ENCODE measurements at places on chromosomes 5 and 9. TPM values are rescaled to one million over a fixed set of nuclear protein-coding genes. Genes with fewer than 3 reads are reported as not detected.

MINAR2 gene
- not detected for polyA plus RNA-seq

PROB1 gene
- polyA plus RNA-seq = 4.2 TPM

- DNase-seq = peak; percentile 41
These were observed 420.8 kb upstream of the GRAMD2B start for GRCh38 chr5:126002222-126002897.

- DNase-seq = no peak
These were observed 7.0 kb downstream of the SH3GLB2 start for GRCh38 chr9:129021091-129021490.

DNA sequence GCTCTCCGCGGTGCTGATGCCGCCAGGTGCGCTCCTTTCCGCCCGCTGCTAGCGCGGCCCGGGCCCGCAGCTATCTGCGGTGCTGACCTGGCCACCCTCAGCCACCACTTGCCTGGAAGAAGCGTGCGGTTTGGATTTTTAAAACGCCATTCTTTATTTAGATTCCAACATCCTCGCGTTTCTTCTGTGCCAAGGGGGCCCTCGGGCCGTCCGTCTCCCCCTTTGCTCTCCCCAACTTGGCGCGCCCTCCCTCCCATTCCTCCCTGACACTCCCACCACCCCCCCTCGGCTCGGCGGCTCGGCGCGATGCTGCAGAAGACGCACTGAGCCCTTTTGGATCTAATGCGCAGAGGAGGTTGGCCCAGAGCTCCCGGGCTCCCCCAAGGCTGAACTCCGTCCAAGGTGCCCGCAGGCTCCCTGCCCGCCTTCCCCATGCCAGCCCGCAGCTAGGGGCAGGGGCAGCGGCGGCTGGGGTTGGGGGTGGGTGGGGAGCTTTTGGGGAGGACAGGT lies at the start of gene BARHL1:
TSS of gene BARHL1 (plus strand) at position 331 of the 510 bp plus-strand sequence. CDS start 192 bp downstream, outside the sequence.
- DNase-seq = no peak

- DNase-seq = peak; percentile 40
These were observed 146.0 kb upstream of the FBXL7 start for GRCh38 chr5:15354021-15354420.

- DNase-seq = peak; percentile 70
These were observed 7.2 kb upstream of the KLHL3 start for GRCh38 chr5:137743031-137743640.

CTSL gene
- 169 TPM for polyA plus RNA-seq

DNA sequence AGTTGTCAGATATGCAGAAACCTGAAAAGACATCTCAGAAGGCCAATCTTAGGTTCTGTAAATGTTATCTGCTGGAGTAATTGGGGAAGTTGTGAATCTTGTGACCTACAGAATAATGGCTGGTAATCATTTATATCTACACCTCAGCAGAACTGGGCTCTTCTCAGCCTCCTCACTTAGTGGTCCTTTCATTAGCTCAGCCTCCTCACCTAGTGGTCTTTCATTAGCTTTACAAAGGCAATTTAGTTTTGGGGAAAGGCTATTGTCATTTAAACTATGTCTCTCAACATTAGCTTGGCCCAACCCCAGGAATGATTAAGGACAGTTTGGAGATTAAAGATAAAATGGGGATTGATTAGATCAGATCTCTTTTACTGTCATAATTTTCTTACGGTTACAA lies 284.2 kb upstream of the SGCD start:
- DNase-seq = no peak

KIF12 gene
- 191 TPM for polyA plus RNA-seq

GRCh38 chr9:121075251-121076036 lies 689 bp downstream of the CNTRL start:
- DNase-seq = no peak

PDCD1LG2 gene
- polyA plus RNA-seq = 0.12 TPM

- no peak for DNase-seq
These were observed 336.6 kb upstream of the DAB2 start for GRCh38 chr5:39761199-39761950.

DNA sequence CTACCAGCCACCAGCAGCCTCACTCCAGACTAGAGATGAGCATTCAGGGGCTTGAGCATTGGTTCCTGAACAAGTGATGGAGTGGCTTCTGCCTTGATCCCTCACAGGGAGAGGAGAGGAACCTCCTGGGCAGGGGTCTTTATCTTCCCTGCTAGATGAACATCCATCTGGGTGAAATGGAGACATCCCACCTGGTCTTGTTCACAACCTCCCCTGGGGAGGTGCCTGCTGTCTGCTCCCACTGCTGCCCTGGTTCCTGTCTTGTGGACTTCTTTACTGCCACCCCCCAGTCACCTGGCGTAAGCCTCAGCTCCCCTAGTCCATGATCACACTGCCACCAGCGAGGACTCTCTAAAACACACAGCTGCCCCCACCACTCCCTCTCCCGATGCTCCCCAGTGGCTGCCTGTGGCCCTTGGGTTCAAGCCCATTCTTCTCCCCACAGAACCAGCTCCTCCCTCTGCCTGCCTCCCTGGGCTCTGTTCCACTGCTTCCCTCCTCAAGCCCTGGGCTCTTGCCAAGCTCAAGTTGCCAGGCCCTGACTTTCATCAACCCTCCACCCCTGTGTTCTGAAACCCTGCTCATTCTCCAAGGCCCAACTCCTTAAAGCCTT lies 51.5 kb downstream of the COL15A1 start:
- DNase-seq = no peak

Data from renal pelvis (tissue), 12 donors.